ENCODE measurements at places on chromosomes 16 and 17.

- no peak for DNase-seq
Measured at GRCh38 chr17:44932096-44932786, 15.3 kb downstream of the KIF18B start.

GRCh38 chr17:32126325-32126724 lies 16.0 kb upstream of the RHOT1 start:
- DNase-seq = no peak

- DNase-seq = no peak
Measured at GRCh38 chr17:78235885-78236284, 4.5 kb downstream of the TMEM235 start.

GRCh38 chr16:3202903-3203539 lies 15.0 kb downstream of the OR1F1 start:
- no peak for DNase-seq

- DNase-seq = no peak
Measured at GRCh38 chr17:61064087-61064951, 335.3 kb upstream of the TBX2 start.

DNA sequence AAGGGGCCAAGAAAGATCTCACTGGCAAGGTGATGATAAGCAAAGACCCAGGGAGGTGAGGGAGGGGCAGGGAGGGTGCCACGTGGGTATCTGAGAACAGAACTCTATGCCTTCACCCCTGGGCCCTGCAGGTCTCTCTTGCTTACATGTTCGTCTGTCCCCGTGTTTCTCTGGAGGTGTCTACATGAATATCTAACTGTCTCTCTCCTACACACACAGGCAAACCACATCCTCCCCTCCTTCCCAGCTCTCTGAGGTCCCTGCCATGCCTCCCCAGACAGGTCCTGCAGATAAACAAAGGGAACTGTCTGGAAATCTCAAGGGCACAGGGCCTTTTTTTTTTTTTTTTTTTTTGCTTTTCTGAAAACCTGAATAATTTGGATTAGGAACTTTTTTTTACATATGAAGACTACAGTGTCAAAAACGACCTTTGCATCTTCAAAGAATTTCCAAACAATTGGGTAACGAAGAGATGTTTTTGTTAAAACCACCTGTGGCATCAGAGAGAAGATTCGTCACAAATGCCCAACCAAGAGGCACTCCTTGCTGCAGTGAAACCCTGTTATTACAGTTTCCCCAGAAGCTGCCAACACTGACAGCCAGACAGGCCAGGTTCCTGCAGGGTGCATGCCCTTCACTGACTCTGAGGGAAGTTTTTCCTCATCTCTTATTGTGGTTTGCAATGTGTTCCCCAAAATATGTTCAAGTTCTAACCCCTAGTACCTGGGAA lies 17.8 kb downstream of the PLLP start:
- DNase-seq = no peak

DNA sequence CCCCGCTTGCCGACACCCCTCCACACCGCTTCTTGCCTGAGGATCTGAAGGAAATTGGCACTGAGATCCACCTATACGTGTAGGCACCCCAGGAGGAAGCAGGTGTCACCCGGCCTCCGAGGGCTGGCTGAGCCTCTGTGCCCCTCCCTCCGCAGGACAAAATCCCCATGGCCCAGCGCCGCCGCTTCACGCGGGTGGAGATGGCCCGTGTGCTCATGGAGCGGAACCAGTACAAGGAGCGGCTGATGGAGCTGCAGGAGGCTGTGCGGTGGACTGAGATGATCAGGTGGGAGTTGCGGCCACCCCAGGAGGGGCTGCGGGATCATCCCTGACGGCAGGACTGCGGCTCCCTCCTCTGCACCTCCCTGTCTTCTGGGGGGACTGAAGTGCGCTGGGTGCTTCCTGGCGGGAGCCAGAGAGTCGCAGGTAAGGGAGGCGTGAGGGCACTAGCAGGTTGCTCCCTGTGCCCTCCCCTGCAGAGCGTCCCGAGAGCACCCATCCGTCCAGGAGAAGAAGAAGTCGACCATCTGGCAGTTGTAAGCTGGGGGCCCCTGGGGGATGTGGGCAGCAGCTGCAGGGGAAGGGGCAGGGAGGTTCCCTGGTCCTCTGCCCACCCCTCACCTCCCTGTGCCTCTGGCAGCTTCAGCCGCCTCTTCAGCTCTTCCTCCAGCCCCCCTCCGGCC lies 9.0 kb downstream of the NME3 start:
- no peak for DNase-seq

- no peak for DNase-seq
Measured at GRCh38 chr17:27893841-27894503, 807 bp upstream of the LYRM9 start.

DNA sequence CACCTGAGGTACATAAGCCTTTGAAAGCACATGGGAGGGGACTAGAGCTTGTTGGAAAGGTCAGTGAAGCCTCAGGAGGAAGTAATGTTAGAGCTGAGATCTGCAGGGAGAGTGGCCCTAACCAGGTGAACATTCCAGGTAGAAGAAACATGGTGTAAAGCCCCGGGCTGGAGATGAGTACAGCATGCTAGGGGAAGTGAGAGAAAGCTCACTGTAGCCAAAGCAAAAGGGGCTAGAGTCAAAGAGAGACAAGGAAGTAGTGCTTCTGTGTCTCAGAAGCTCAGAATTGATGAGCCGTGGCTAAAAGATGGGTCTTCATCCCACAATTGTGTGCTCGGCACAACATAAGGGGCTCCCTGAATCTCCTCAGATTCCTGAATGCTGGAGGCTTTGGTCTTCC lies 481.8 kb downstream of the XYLT1 start:
- no peak for DNase-seq

- DNase-seq = no peak
Measured at GRCh38 chr17:10058921-10059683, 139.3 kb downstream of the GAS7 start.

DNA sequence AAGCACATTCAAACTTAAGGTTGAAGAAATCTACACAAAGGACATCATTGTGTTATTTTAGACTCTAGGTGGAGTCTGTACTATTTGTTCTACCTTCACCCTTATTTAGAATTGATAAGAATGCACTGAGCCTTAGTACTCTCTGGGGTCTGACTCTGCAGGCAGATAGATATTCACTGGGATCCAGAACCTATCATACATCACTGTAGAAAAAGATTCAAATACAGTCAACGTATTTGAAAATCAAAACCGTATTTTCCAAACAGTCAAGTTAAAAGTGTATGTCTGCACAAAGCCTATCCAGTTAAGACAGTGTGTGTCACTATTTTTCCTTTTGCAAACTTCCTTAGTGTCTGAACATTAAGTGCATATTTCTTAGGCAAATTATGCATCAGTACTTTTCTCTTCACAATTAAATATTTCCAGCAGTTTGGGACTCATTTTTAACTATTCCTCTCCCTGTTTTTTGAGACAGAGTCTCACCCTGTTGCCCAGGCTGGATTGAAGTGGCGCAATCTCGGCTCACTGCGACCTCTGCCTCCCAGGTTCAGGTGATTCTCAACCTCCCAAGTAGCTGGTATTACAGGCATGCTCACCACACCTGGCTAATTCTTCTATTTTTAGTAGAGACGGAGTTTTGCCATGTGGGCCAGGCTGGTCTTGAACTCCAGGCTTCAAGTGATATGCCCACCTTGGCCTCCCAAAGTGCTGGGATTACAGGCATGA lies 22.3 kb downstream of the MOSMO start:
- DNase-seq = no peak

DNA sequence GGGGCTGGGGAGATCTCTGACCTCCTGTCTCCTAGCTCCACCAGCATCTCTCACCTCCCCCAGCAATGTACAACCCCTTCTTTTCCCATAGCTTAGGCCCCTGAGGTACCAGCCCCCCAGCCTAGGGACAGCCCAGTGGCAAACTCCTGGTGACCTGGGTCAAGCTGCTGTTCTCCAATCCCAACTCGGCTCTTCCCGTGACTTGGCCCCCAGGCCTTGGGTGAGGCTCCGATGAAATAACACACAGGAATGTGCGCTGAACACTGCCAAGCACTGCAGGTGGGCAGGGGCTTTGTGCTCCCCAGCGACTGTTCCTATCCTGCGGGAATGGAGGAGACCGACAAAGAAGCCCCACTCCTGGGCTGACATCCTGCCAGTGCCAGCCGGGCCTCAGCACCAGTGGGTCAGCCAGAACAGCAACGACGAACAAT lies 63.7 kb upstream of the AMZ2 start:
- DNase-seq = no peak

GRCh38 chr16:72890587-72890986 lies 157.3 kb downstream of the ZFHX3 start:
- no peak for DNase-seq

DNA sequence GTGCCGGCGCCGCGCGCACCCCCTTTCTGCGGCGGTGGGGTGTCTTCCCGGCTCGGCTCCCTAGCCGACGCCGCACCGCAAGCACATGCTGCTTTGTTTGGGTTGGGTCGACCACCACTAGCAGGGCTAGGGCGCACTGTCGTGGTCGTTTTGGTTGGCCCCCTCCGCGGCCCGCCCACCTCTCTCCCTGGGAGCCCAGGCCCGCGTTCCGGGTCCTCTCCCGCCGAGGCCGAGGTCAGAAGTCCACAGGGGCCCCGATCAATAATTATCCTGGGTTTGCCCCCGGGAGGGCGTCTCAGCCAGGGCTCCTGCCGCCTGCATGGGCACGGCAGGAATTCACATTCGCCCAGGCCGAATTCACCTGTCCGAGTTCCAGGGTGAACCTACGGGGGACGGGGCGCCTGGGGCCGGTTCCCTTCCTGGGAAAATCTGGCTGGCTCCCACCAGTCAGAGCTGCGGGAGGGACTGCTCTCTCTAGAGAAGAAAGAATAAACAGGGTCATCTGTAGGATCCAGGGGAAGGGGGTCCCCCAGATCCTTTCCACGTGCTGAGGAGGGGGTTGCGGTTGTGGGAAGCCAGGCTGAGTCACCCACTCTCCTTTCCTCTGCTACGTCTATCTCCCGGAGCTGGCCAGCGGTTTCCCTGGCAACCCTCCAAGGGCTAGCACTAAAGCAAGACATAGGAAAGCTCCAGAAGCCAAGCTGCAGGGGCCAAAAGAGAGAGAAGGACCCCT lies 584 bp upstream of the STAT5B start:
- DNase-seq = peak; percentile 57

DNA sequence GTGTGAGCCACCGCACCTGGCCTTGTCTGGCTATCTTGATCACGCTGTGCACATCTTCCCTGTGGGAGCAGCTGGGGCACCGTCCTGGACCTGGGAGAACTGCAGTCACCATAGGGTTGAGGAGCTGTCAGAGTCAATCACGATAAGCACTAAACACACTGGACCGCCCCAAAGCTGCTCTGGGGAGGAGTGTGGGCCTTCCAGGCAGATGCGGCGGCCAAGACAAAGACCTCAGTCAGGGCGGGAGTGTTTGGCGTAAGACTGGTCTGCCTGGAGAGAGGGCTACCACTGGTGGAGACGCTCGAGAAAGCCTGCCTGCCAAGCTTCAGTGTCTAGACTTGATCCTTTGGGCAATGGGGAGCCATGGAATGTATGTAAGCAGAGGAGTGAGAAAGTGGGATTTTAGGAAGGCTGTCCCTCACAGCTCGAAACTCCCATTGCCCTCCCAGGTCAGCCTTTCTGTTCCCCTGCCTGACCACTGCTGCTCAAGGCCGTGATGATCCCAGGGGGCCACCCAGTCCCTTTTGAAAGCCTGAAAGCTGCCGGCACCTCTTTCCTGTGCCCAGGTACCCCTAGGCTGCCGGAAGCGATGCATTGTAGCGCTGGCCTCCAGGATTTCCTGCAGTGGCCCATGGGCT lies 29.3 kb upstream of the CIBAR2 start:
- DNase-seq = no peak

DNA sequence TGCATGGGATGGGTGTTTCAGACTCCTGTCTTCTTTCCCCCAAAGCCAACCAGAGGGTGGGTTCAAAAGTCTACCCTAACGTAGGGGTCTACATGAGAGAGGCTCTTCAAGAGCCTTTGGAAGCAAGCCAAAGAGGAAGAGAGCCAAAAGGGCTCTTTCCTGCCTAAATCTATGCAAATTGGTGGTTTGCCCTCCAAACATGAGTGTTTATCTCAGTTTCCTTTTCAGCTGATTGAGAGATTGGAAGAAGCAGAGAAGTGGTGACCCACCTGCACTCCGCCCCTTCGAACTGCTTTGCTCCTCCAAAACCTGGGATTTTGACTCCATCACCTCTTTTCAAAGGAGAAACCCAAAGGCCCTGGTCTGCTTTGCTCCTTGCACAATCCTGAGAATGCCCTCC lies 65.4 kb upstream of the MAF start:
- DNase-seq = no peak

- DNase-seq = no peak
Measured at GRCh38 chr17:48031966-48032365, 5.6 kb downstream of the COPZ2 start.

DNA sequence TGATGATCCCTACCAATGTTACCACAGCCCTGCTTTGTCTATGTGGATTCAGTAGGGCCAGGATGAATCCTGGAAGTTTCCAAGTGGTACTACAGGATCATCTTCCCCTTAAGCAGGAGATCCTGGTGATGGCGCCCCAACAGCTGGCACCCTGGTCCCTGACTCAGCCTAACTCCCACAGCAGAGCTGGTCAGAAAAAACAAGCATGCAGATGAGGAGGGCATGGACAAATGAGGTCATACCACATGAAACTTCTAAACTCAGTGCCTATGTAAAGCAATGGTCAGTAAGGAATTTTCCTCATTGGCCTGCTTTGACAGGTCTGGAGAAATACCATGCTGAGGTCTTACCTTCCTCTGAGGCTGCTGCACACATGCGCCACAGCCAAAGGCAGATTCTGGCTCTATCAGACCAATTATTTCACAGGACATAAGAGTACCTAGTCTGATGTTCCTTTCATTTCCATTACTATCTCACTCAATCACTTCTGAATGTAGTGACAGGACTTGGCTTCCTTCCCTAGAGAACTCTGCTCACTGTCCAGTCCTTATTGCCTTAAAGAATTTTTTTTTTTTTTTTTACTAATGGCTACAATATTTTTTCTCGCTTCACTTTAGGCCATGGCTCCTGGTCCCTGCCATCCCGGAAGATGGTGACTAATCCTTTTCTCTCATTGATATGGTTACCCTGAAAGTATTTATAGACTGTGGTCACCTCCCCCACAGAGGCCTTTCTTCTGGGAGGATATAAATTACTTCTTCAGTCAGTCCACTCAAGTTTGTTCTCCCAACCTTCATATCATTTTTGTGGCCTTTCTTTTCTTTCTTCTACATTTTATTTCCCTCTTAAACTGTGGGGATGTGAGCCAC lies 525.2 kb upstream of the PSMD7 start:
- DNase-seq = no peak

- no peak for DNase-seq
Measured at GRCh38 chr17:49698005-49698404, 9.8 kb downstream of the SLC35B1 start.

Data from COR-L47 (cell line).